ENCODE measurements at places on chromosomes 11 and 22. TPM values are rescaled to one million over a fixed set of nuclear protein-coding genes. Genes with fewer than 3 reads are reported as not detected.

Gene TSSK2
- total RNA-seq, result 0.17 TPM

Gene POU2AF2
- not detected for total RNA-seq

Gene CD248
- not detected for total RNA-seq

DNA sequence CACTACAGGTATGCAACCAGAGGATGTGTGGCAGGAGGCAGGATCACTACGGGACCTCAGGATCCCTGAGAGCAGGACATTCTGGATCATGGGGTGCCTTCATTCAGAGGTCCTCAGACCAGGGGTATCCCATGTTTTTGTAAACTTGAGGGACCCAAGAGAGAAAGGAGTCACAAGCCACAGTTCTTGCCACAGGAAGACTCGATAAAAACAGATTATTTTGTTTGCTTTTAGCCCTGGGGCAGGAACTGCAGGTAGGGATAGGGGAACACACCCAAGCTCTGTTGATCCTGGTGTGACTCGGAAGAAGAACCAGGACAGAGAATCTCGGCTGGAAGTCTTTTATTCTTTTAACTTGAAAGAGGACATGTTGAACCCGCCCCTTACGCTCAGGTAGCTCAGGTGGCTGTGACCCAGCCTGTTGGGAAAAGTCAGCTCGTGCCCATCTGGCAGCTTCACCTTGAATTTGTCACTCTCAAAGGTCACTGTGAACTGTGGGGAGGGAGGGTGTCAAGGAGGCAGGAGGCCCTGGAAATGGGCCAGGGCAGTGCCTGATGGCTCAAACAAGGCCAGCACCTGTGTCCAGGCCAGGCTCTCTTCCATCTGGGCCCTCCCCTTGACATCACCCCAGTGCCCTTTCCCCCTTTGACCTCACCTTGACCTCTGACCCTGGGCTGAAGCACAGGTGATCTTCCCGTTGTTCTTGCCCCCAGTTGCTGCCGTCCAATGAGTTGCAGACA lies 9.8 kb downstream of the LGALS2 start:
- no peak overlapping the region for H3K27ac ChIP-seq
- no peaks in the 10 kb centered on the region for H3K27me3 ChIP-seq
- DNase-seq, result peak; percentile 48
- H3K36me3 ChIP-seq, result peaks cover 5% of the 10 kb centered on the region

DNA sequence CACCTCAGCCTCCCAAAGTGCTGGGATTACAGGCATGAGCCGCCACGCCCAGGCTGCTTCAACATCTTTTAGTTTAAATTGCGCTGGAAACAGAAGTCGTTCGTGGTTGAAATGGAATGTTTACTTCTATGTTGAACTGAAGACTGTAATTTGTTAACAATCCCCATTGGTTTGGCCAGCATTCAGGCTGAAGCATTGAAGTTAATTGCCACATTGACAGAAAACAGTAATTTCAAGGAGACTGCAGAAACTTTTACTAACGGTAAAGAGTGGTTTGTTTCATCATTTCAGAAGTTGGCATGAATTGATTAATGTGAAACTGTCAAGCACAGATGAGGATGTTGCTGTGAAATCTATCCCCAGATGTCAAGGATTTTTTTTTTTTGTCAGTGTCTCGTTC lies 14.2 kb downstream of the AP5B1 start:
- H3K4me3 ChIP-seq, result no peak overlapping the region
- DNase-seq, result peak; percentile 41
- H3K4me1 ChIP-seq, result no peaks in the 10 kb centered on the region
- no peaks in the 10 kb centered on the region for H3K36me3 ChIP-seq

- DNase-seq, result peak; percentile 2
- H3K4me3 ChIP-seq, result no peak overlapping the region
- H3K27ac ChIP-seq, result no peak overlapping the region
- H3K27me3 ChIP-seq, result no peaks in the 10 kb centered on the region
- no peaks in the 10 kb centered on the region for H3K36me3 ChIP-seq
Measured at GRCh38 chr11:22130462-22131053, 62.3 kb upstream of the ANO5 start.

Data from PC-3 (cell line).